ENCODE measurements at places on chromosomes 2 and 18.

GRCh38 chr18:37554399-37554787 lies 11.2 kb downstream of the CELF4 start:
- no peak for DNase-seq

DNA sequence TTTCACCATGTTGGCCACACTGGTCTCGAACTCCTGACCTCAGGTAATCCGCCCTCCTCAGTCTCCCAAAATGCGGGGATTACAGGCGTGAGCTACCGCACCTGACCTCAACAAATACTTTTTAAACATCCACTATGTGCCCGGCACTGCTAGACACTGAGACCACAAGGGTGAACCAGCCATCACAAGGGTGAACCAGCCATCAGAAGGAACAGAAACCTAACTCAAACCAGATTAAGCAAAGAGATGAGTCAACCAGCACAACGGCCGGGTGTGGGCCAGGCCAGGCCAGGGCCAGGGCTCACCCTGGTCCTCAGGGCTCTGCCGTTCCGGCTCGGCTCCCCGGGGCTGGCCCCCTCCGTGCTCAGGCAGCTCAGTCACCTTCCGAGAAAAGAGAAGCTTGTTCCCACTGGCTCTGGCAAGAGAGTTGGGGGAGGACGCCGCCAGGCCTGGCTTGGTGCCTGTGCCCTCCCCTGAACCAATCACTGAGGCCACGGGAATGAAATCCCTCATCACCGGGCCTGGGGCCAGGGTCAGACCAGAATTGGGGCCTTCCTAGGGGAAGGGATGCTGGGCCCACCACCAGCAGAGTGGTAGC lies 4.4 kb downstream of the TEX44 start:
- DNase-seq = no peak

DNA sequence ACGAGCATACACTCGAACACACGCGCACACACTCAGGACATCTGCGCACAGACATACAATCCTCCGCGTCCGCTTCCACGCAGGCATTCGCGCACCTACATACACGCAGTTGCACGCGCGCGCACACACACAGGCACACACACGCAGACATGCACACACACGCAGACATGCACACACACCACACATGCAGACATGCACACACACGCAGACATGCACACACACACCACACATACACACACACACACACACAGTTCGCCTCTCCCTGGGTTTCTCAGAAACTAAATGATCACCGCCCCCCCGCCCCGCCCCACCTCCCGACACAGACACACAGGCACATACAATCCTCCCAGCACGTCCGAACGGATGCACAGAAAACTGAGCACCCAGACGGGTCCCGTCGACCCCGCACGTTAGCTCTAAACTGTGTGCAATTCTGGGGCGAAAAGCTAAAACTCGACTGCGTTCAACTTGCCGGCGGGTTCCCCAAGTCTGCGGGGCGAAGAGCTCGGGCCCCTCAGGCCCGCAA lies 1.0 kb downstream of the EPHA4 start:
- peak; percentile 22 for DNase-seq

GRCh38 chr2:108629417-108629816 lies 89.9 kb upstream of the RANBP2 start:
- DNase-seq = no peak

DNA sequence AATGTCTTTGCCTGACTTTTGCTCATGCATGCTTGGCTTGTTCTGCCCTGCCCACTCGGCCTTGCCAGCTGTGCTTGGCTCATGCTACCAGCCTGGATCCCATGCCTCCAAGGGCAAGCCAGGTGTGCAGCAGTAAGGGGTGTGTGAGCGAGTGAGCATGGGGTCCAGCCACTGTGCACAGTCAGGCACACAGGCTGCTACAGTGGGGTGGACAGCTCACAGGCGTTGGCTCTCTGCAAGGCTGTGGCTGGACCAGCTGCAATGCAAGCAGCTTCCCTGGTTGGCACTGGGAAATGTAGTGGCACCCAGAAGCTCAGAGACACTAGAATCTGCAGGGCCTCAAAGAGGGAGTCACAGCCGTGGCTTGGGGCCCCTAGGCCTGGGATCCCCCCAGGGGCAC lies 529.7 kb downstream of the DSC3 start:
- no peak for DNase-seq

GRCh38 chr2:88144914-88145497 lies 17.1 kb upstream of the FABP1 start:
- no peak for DNase-seq

Data from stimulated activated CD4-positive, alpha-beta T cell treated with anti-CD3 and anti-CD28 coated beads, Interleukin-4, amount 100 ng/mL, for 48 hours (primary cell).